ENCODE measurements at places on chromosomes 3 and 15.

DNA sequence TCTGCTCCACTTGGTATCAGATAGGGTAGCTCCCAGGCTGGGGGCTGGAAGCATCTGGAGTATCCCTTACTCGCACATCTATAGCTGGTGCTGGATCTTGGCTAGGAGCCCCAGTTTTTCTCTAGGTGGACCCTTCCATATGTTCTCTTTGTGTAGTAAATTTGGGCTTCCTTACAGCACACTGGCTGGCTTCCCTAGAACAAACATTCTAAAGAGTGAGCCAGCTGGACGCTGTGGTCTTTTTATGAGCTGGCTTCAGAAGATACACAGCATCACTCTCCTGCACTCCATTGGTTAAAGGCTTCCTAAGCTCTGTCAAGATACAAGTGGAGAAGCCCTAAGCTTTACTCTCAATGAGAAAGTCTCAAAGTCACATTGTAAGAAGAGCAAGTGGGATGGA, 322.1 kb downstream of the WDR72 start:
- no peak for ATAC-seq

- no peak for ATAC-seq
These were observed 265.9 kb downstream of the TJP1 start for GRCh38 chr15:29556380-29556779.

DNA sequence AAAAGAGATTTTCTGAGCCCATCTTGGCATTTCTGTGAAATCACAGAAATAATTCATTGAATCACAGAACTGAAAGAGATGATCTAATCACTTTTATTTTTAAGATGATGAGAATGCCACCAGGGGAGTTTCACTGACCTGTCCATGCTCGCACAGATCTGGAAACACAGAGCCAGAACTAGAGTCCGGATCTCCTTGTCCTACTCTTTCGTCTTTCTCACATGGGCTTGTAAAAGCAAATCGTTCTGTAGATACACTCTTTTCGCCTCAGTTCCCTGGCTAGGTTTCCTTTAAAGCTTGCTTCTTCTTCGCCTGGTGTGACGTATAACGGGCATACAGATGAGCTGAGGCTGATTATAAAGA, 122.5 kb upstream of the SPRED1 start:
- peak; percentile 57 for ATAC-seq

DNA sequence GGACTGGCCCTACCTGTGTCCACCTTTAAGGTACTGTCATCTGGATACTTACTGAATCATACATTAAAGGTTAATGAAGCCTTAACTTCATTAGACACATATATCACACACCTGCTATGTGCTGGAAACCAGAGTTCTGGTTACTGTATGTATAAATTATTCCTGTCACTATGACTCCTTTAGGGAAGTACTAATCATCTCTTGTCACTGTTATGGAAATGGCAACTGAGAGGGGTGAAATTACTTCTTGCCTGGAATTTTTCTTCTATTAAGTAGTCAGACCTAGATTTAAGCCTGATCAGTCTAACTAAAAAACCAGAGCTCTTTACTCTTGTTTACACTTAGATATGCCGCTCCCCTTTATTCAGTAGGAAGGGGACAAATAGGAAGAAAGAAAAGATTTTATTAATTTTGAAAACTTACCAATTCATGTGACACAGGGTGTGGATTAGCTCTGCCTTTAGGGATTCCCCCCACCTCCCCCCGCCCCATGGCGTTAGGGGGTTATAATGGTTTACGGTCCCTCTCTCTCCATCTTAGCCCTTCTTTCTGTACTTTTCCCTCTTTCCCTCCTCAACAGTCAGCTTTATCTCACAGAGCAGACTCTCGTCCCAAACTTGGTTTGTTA, 152.5 kb downstream of the KLHL25 start:
- ATAC-seq: no peak

GRCh38 chr15:31195871-31196270, 94.3 kb upstream of the TRPM1 start:
- no peak for ATAC-seq

GRCh38 chr3:197600796-197601565, 45.2 kb upstream of the BDH1 start:
- ATAC-seq: no peak

DNA sequence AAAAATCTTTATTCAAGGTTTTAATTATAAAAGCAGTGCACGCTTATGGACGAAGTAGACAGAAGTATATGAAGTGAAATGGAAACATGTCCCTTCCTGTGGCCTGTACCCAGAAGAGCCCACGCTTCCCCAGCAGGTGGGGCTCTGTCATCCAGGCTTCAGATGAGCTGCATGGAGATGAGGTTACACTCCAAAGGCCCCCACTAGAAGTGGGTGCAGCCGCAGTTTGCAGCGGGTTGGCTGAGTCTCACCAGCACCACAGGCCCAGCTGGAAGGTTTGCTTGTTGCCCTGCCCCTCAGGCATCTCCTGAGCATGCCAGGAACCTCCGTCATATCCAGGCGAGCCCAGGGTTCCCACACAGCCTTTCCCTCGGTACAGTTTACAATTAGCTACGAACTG, 33.1 kb downstream of the PRR20G start:
- ATAC-seq: no peak

GRCh38 chr15:59524331-59524731, 86.3 kb downstream of the FAM81A start:
- peak; percentile 59 for ATAC-seq

Measured in stimulated activated memory B cell treated with anti-CD40 and anti-IgM and Interleukin-4, amounts not matched to agents 10 μg/mL and 1 μg/mL and 100 μg/mL, for 72 hours (primary cell).